HCT116 (cell line): ENCODE measurements at places on chromosomes 2 and 18. TPM values are rescaled to one million over a fixed set of nuclear protein-coding genes. Genes with fewer than 3 reads are reported as not detected.
A peak's percentile ranks its signal among the peaks of the same experiment; 100 is the strongest.

The ALMS1 gene
- total RNA-seq = 20.5 TPM

The SH3BP4 gene
- total RNA-seq = 32.9 TPM

The HNMT gene
- total RNA-seq = not detected

The APOB gene
- total RNA-seq = 1.6 TPM

- DNase-seq = no peak
Measured at GRCh38 chr2:127593228-127594115, 52.5 kb upstream of the GPR17 start.

DNA sequence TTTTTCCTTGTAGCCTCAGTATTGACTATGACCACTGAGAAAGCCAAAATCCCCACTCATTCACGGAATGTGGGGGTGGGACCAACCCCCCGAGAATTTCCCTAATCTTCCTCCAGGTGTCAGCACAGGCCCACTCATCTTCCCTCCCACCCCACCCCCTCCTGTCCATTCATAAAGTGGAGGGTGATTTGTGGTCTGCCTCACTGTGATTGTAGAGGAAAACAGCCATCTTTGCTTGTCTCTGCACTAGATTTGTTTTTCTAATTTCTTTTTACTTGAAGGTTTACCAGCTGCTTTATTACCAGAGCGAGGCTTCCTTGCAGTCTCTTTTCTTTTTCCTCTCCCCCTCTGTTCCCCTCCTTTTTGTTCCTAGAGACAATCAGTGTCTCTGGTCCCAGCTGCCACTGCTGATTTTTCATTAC is 171.8 kb downstream of the ICOS start:
- peak; percentile 3 for DNase-seq

- DNase-seq = no peak
Measured at GRCh38 chr2:158914731-158915130, 53.7 kb upstream of the TANC1 start.

DNA sequence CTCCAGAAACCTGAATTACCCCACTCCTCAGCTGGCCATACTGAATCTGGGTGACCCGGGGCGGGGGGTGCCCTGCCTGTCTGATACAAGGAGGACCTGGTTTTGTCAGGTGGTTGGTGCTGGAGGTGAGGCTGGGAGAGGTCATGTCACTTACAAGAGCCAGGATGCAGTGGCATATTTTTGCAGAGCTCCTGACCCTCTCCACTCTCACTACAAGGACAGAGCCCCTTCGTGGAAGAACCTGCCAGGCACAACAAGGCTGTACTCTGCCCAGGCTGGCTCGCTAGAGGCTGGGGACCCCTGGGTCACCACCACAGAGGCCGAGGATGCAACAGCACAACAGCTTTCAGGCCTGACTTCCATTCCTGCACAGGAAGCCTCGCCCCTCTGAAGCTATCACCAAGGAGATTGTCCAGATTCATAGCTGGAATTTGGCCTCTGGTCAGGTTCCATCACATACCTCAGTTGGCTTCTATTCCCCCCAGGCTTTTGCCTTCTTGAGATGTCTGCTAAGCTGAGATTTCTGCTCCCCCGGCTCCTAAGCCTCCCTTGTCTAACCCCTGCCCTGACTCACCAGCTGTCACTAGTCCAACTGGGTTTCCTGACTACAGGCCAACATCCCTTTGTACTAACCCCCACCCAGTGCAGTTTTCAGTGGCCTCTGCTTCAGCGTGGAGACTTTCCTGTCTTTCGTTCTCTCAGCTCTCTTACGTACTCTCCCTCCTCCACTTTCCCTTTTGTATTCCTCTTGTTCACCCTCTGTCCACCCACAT is 132.5 kb upstream of the EPAS1 start:
- no peak for DNase-seq

GRCh38 chr18:43393174-43393573 is 115.9 kb upstream of the SYT4 start:
- DNase-seq = no peak

- DNase-seq = no peak
Measured at GRCh38 chr2:204715361-204715760, 170.1 kb downstream of the PARD3B start.

GRCh38 chr2:72908741-72909140 is 8.6 kb upstream of the EMX1 start:
- DNase-seq = no peak
